ENCODE measurements at places on chromosomes 2 and 18. TPM values are rescaled to one million over a fixed set of nuclear protein-coding genes. Genes with fewer than 3 reads are reported as not detected.

TGFA gene
- total RNA-seq: 0.47 TPM

DNA sequence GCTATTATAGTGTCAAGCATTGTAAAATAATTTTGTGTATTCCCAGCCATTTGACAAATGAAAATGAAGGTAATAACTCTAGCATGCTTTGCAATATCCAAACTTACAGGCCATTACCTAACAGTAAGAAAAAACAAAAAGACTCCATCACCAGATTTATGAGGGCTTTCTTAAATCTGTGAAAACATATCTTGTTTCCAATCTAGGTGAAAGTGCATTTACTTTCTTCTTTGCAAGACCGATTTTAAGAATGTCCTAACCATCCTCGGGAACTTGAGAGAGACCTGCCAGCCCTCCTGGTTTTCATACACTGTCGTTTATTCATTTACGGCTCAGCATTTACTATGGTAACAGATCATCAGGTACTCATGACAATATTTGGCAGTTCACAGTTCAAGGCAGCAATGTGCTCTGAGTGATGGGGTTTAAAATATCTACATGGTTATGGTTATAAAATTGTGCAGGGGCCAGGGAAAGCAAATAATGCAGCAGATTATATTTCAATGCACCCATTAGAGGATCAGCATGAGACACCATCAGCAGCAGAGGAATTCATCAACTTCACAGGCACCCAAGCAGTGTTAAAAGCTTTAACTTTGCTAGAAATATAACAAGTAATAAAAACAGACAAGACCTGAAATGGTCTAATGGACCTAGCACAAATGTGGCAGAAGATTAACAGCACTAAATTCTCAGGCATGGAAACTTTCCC lies 34.4 kb upstream of the PARD3B start:
- no peak for DNase-seq

- DNase-seq: no peak
Observed at GRCh38 chr2:43254331-43254730, 27.9 kb upstream of the ZFP36L2 start.

CASP10 gene
- total RNA-seq: 5.3 TPM

PLCD4 gene
- 0.97 TPM for total RNA-seq

GAL3ST2 gene
- total RNA-seq: not detected

LOXL3 gene
- total RNA-seq: 7.7 TPM

DYSF gene
- total RNA-seq: 49.4 TPM

HRH4 gene
- total RNA-seq: not detected

DNA sequence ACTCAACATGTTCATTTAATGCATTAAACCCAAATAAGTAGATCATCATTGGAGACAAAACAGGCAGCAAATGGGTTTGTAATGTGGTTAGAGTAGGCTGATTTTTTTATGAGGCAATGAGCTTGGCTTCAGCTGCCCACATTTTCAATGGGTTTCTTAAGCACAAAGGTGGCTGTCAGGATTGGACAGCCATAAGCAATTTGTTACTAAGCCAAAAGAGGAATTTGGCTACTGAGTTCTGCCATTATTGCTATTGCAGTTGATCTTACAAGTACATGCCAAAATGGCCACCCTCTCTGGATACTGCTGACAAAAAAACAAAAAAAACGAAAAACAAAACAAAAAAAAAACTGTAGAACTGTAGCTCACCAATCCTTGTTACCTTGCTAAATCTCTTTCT lies 1348.0 kb upstream of the PIK3C3 start:
- no peak for DNase-seq

ZNF236 gene
- 12.8 TPM for total RNA-seq

CHST10 gene
- 21.9 TPM for total RNA-seq

DNA sequence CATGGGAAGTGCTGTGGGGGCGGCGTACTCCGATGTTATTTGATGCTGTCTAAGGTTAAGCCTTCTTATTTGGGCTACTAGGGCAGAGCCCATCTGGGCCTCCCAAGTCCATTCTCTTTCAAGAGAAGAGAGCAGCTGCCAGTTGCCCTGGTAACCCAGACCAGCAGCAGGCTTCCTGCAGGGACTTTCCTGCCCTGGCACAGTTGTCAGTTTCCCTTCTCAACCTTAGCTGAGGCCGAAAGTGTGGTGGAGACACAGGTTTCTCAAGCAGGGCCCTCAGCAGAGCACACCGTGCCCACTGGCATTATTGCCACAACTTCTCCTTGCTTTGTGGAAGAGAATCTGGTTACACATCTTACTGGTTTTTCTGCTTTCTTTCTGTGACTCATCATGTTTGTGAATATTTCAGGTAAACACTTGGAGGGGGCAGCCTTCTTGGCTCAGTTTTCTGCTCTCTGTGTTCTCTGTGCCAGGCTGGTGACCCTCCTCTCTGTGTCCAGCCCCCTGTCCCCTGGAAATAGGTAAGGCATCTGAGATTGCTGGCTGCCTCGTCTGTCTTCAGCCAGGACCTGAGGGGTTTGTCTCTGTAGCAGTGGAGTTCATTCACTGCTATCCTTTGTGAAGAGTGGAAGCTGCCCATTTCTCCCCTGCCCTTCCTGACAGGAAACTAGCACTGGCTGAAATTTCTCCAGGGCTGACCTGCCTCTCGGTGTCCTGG lies 111.0 kb downstream of the B3GNT2 start:
- no peak for DNase-seq

DNA sequence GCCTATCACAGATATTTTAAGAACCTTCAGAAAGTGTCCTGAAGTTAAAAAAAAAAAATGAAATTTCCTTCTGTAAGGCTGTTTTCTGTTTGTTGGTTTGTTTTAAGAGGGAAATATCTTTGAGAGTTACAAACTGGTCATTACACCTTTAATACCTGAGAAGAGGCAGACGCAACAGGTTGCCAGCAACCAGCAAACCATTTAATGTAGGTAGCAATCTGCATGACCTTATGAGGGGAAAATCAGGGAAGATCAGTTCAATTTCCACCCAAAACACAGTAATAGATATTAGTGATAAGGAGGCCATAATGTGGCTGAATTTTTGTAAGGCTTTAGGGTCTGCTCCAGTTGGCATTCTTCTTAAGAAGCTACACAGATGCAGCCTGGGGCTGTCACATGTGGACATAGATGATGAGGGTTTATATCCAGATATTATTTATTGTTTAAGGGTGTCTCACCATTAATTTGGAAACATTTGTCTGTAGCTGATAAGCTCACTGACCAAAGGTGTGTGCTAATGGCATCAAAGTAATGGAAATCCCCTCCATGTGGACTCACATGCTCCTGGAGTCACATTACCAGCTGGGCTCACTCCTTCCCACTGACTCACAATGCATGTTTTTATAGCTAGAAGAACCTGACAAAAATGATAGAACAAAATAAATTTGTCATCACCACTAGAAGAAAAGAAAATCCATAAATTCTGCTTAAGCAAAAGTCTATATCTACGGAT lies 83.5 kb upstream of the DTNA start:
- no peak for DNase-seq

GRCh38 chr18:74731097-74731496 lies 133.4 kb downstream of the ZNF407 start:
- no peak for DNase-seq

DNA sequence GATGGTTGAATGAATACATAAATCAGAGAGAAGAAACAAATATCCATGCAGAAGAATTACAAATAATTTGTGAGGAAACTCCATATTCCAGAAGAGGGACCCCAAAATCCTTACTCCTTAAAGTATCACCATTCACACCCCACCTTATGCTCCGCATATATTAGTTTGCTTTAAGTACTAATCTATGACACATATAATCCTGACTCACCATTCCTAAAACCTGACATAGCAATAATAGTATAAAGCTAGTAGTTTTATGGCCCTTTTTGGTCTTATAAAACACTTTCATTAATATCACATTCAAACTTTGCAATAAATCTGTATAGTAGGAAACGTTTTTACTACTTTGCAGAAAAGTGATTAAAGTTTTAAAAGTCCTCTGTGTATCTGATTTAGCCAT lies 719.0 kb upstream of the SLC39A10 start:
- no peak for DNase-seq

CABYR gene
- total RNA-seq: 0.39 TPM

- DNase-seq: peak; percentile 90
Observed at GRCh38 chr2:216829533-216829932, 30.3 kb downstream of the TNP1 start.

RBM43 gene
- 2.2 TPM for total RNA-seq

- no peak for DNase-seq
Observed at GRCh38 chr18:53417003-53417402, 807.5 kb downstream of the MBD2 start.

- peak; percentile 77 for DNase-seq
Observed at GRCh38 chr18:35513181-35513936, 15.6 kb upstream of the INO80C start.

- DNase-seq: peak; percentile 85
Observed at GRCh38 chr18:23958036-23958435, 56.5 kb upstream of the TTC39C start.

GRCh38 chr2:157431176-157431575 lies 12.7 kb downstream of the CYTIP start:
- DNase-seq: no peak

DNA sequence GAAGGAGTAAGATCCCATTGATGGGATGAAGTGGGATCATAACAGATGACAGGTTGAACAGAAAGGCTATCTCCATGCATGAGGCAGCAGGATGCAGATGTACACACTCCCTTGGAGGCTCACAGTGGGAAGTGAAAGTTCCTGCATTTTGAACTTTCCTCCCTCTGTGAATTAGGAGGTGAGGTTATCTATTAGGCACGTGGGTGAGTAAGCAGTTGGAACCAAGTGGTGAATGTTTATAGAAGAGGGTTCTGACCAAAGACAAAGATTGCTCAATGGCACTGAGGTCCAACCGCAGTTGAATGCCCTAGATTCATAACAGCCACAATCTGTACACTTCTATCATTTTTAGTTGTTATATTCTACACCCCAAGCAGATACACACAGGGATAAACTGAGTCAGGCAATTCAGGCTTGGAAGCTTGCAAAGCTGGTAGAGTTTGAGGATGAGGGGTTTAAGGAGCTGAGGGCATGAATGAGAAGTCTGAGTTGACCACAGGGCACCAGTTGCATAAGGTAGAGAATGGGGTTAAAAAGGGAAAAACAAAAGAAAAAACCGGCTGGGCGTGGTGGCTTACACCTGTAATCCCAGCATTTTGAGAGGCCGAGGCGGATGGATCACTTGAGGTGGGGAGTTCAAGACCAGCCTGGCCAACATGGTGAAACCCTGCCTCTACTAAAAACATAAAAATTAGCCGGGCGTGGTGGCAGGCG lies 7.1 kb upstream of the KCMF1 start:
- no peak for DNase-seq

DNA sequence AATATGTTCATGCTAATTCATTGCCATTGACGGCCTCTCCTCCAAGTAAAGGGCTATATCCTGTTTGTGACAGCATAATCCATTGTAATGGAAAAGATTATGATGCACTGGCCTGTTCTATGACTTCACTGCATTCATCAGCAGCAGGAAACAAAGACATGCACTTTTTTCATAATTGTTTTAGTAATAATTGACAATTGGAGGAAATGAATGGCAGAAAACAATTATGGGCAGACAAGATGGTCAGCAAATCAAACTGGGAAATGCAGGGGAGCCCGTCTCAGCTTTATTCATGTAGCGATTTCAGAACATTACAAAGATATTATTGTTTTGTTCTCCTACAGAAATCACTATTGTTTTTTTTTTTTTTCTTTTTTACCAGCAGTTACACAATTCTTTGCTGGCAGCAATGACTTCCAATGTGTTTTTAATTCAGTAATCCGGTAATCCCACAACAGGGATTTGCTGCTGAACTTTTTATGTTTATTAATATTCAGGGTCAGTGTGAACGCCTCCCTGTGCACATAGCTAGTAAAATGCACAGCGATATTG lies 33.8 kb upstream of the RASGRP3 start:
- DNase-seq: no peak

DNA sequence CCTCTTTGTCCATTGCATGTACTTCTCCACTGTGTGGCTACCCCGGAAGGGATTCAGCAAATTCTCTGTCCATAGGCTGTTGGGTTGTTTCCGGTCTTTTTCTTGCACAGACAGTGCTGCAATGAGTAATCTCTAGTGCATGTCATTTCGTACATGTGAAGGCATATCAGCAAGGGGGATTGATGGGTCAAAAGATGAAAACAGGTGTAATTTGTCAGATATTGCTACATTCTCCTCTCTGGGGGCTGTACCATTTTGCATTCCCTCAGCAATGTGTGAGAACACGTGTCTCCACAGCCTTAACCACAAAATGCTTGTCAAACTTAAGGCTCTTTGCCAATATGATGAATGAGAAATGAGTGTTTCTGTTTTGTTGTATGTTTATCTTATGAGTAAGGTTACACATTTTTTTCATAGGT lies 60.5 kb downstream of the KLHL29 start:
- DNase-seq: no peak

- DNase-seq: no peak
Observed at GRCh38 chr2:237062585-237062984, 23.1 kb upstream of the COPS8 start.

- no peak for DNase-seq
Observed at GRCh38 chr2:98039085-98039756, 43.5 kb upstream of the TMEM131 start.

FAM110C gene
- 7.3 TPM for total RNA-seq

DNA sequence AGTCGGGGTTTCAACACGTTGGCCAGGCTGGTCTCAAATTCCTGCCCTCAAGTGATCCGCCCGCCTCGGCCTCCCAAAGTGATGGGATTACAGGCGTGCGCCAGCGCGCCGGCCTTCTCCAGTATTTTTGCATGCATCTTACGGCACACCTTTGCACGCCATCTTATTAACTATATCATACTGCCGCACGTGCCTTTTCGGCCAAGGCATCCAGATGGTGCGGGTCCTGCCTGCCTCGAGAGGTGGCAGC lies 765 bp upstream of the ING5 start:
- no peak for DNase-seq

RAB6D gene
- not detected for total RNA-seq

GRP gene
- total RNA-seq: not detected
